CD14-positive monocyte (primary cell): ENCODE measurements at places on chromosomes 16 and 17. TPM values are rescaled to one million over a fixed set of nuclear protein-coding genes. Genes with fewer than 3 reads are reported as not detected.

TUFM gene
- 148 TPM for polyA plus RNA-seq

ELAC2 gene
- polyA plus RNA-seq, result 26.0 TPM

CENPX gene
- 47.7 TPM for polyA plus RNA-seq

HASPIN gene
- polyA plus RNA-seq, result not detected

ZNF469 gene
- polyA plus RNA-seq, result 0.11 and 0.16 TPM in 2 replicates

TP53TG3B gene
- polyA plus RNA-seq, result not detected in 2 replicates
